ENCODE measurements at places on chromosomes 13 and 19.

- no peak for DNase-seq
Observed at GRCh38 chr19:40677156-40677555, 13.3 kb downstream of the NUMBL start.

DNA sequence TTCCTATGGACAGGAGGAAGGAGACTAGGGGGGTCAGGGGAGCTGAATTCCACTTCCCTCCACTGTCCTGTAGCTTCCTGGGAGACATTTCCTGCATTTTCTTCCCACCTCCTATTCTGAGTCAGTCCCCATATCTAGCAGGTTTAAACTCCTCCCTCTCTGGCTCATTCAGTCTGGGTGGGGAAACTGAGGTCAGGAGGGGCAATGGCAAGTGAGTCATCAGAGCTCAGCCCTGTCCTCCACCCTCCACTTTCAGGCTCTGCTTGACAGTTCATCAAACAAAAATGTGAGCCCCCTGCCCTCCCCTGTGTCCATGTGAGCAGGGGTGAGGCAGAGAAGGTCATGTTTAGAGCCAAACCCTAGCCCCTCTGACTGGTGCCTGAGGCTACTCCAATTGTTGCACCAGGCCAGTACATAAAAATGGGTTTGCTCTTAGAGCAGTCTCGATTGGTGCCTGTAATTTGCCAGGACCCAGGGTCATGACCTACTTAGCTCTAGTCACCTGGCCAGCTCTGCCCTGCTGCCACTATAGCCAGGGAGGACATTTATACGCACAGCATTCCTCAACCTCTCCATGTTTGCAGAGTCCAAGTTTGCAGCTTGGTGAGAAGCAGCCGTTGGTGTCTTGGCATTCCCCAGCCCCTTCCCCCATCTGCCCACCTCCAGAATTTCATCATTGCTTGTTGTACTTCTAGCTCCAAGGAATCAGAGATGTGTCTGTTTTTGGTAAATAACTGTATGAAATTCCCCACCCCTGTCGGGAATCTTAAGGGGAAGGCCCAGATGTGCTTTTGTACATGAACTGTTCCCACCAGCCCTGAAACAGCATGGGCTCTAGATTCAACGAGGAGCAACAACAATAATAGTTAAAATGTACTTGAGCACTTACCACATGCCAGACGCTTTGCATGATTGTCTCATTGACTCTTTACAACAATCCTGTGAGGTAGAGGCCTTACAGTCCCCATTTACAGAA is 20.7 kb downstream of the SAMD4B start:
- peak; percentile 78 for DNase-seq

- peak; percentile 90 for DNase-seq
Observed at GRCh38 chr13:41365631-41366030, 54.6 kb downstream of the NAA16 start.

DNA sequence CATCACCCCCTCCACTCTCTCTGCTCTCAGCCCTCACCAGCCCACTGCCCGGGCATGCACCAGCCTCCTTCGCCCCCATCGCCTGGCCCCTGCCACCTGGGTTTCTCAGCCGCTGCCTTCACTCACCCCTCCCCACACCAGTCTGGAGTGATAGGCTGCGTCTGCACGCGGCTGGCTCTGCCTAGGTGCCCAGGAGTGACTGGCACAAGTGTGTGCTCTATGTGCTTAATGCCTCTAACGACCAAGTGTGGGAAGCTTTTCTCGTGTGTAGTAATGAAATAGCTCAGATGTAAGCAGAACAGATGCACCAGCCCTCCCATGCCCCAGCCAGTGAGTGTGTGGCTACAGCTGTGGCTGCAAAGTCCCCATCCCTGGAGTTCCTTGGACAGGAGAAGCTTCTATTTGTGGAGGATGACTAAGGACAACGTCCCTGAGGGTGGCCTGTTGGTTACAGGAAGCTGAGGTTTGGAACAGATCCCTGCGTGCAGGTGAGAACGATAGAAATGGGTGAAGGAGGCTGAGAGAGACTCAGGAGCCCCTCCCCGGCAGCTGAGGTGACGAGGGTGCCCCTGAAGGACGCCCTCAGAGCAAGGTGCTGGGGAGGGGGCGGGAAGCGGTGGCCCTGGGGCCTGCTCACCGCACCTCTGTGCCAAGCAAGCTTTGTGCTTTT is 35.6 kb downstream of the ATP11A start:
- DNase-seq, result no peak

DNA sequence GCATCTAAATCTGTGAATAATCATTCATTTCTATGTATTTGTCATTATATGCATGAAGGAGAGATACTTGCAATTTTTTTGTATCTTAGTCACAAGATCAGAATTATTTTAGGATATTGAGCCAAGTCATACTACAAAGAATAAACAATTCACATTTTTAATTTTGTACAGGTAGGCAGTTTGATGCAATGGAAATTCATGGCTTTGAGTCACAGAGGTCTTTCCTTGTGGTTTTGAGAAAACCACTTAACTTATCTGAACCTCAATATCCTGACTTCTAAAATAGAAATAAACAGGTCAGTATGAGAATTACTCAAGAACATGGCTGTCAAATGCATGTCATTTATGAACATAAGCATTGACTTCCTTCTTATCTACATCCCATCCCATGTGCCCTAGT is 221.4 kb upstream of the SLC10A2 start:
- peak; percentile 50 for DNase-seq

DNA sequence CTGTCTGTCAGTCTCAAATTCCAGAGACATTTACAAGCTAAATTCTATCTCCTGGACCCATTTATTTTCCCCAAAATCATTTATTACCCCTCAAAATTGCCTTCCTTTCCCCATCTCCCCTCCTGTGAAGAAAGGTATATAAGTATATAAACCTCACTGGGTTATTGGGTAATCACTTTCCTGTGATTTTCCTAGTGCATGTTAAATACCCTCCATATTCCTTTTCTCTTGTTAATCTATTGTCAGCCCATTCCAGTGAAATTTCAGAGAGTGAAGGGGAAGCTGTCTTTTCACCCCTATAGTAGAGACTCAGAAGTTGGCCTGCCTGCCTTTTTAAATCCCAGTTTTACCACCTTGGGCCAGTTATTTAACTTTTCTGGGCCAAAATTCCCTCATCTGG is 9.9 kb downstream of the IFNL1 start:
- no peak for DNase-seq

GRCh38 chr19:313988-314815 is 23.0 kb upstream of the PLPP2 start:
- DNase-seq, result no peak

- DNase-seq, result no peak
Observed at GRCh38 chr13:24557081-24557480, 44.5 kb upstream of the PARP4 start.

- no peak for DNase-seq
Observed at GRCh38 chr13:30094015-30094414, 213.3 kb downstream of the KATNAL1 start.

DNA sequence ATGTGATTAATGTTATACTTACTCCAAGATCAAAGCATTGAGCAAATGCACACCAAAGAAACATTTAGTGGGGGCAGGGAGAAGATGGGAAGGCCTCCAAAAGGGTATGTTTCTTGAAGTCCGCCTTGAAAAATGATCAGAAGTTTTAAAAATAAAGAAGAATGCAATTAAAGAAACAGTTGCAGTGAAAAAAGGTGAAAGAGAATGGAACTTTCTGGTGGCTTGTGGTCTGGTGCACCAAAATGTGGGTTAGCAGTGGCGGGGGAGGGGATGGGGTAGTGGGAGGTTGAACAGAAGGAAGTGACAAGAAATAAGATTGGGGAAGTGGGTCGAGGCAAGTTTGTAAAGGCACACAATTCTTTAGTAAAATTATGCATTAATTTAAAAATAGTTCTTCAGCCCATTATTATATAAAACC is 2.5 kb downstream of the LCP1 start:
- no peak for DNase-seq

DNA sequence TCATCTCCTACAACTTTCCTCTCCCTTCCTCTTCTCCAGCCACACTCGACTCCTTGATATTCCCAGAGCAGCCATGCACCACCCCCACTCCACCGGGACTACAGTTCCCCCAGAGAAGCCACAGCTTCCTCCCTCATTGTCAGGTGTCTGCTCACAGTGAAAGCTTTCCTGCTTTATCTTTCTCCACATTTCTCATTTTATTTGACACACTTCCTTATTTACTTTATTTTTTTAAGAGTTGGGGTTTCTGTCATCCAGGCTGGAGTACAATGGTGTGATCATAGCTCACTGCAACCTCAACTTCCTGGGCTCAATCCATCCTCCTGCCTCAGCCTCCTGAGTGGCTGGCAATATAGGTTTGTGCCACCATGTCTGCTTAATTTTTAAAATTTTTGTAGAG is 464.6 kb downstream of the MYO16 start:
- no peak for DNase-seq

- DNase-seq, result peak; percentile 68
Observed at GRCh38 chr19:23817519-23817918, 58.8 kb upstream of the ZNF681 start.

GRCh38 chr19:7781157-7781556 is 18.1 kb downstream of the CLEC4M start:
- no peak for DNase-seq

Data from amniotic epithelial cell (primary cell).